ENCODE measurements at places on chromosomes 7 and 10.

DNA sequence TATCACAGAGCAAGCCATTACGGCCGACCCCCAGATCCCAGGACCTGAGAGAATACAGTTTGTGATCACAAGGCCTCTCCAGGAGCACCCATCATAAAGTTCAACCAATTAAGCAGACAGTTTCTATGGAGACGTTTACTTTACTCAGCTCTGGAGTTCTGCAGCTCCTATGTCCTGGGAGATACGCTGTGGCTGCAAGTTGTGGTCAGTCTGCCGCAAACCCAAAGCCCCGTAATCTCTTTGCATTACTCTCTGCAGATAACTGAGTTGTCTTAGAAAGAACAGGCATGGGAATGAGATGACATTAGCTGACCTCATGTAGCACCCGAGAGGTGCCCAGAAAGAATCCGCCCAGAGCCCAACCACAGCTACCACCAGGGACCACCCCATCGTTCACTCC, 305.1 kb downstream of the FGFR2 start:
- no peak for DNase-seq

- no peak for DNase-seq
These were observed 51.2 kb downstream of the INSYN2A start for GRCh38 chr10:127145173-127145572.

- no peak for DNase-seq
These were observed 40.6 kb downstream of the GHRHR start for GRCh38 chr7:31004393-31004792.

DNA sequence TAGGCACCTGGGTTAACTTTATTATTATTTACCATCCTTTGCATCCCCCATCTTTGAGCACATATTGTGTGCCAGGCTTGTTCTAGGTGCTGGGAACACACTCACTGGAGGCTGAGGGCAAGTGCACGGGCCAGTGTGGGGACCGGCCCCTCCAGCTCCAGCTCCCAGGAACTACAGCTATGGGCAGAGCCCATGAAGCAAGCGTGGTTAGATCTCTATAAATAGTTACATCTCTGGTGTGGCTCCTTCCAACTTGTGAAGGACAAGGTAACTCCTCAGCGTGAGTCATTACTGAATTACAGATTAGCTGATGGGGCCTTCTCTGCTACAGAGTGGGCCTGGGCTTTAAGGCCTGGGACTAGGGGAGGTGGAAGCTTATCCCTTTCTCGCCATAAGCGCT, 583.5 kb downstream of the SDK1 start:
- no peak for DNase-seq

DNA sequence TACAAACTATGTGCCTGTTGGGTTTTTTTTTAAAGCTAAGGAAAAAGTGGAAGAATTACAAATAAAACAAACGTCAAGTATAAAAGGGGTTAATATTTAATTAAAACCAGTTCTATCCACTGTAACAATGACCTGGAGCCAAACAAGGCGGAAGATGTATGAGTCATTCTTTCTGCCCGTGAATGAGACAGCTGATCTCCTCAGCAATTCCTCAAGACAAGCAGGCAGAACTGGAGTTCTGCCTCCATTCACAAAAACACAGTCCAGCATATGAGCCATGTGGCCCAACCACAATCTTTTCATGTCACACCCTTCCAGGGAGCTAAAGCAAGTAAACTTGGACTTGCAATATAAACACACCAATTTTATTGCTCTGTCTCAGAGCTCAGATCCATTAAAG, 8.4 kb downstream of the ETV1 start:
- no peak for DNase-seq

- no peak for DNase-seq
These were observed 68.4 kb downstream of the CDHR3 start for GRCh38 chr7:106031300-106032035.
